ENCODE measurements at places on chromosomes 5 and 9.

- DNase-seq: no peak
These were observed 289.7 kb downstream of the CDK5RAP2 start for GRCh38 chr9:120289990-120290975.

- DNase-seq: no peak
These were observed 551.0 kb downstream of the CCDC171 start for GRCh38 chr9:16103620-16104397.

- peak; percentile 39 for DNase-seq
These were observed at the start of gene GPX8 for GRCh38 chr5:55159763-55160492. TSS of gene GPX8 (plus strand) at chr5:55160171. CDS start at chr5:55160193, 22 bp downstream.

- DNase-seq: no peak
These were observed 92.8 kb downstream of the IQGAP2 start for GRCh38 chr5:76495870-76496269.
